NCI-H1105 (cell line): ENCODE measurements at places on chromosomes 16 and 17.

DNA sequence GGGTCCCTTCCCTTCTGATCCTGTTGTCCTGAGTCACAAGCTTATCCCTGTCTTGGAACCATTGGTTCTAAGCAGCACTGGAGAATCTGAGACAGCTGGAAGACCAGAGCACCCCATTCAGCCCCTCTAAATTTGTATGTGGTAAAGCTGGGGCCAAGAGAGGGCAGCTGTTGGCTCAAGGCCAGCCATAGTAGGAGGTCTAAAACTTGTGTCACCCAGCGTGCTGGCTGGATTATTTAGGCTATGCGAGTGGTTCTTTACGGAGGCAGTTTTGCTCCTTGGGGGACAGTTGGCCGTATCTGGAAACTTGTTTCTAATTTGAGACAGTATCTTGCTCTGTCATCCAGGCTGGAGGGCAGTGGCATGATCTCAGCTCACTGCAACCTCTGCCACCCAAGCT is 69.6 kb upstream of the GSE1 start:
- DNase-seq: no peak

GRCh38 chr17:74633326-74633725 is 9.8 kb upstream of the CD300E start:
- no peak for DNase-seq

DNA sequence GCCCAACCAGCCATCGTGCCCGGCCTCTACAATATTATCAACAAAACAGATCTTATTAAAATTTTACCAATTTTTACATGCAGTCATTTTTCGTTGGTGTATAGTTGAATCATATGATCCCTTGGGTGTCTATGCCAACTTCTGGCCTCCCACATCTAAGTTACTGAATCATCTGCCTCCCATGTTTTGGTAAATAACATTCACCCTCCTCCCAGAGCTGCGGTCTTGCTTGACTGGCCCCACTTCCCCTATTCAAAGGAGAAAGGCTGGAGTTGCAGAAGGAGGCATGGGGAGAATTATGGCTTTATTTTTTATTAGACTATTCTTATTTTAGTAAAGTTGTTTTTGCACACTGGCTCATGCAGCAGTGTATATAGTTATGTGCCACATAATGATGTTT is 18.5 kb upstream of the CCL23 start:
- DNase-seq: no peak

DNA sequence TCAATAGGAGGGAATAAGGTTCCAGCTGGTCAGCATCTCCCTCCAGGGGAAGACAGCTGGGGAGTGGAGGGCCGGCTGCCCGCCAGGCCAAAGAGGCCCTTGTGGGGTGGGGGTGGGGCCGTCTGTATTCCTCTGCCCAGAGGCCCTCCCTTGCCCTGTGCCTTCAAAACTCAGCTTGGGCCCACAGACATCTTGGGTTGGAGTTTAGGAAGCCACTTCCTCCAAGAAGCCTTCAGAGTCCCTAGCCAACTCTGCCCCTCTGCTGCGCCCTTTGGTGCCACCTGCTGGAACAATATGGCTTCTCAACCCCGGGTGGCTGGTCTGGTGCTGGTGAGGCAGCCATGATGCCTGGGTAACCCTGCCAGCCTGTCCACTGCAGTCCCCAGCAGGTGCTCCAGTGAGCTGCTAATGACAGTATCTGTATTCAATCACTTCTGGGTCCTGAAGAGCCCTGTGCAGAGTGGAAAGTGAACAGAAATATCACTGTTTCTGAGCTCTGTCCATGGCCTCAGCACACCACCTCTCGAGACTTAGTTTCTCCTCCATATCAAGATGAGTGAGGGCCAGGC is 16.7 kb downstream of the HSD11B2 start:
- no peak for DNase-seq

- no peak for DNase-seq
Observed at GRCh38 chr16:56505181-56505580, 14.6 kb downstream of the BBS2 start.

DNA sequence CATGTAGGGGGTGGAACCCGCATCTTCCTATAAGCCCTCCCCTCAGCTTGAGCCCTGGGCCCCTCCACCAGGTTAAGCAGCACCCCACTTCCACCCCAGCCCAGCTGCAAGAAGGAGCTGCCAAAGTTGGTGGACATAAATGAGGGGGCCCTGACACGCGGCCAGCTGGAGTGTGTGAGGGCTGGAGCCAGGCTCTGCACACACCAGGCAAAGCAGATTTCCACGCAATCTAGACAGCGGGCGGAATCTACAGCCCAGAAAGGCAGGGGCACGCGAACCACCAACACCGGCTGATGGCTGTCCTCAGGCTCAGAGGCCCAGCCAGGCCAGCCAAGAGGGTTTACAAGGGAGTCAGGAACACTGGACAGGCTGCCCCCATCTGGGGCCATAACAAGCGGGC is 171.2 kb downstream of the ZNF423 start:
- DNase-seq: no peak

DNA sequence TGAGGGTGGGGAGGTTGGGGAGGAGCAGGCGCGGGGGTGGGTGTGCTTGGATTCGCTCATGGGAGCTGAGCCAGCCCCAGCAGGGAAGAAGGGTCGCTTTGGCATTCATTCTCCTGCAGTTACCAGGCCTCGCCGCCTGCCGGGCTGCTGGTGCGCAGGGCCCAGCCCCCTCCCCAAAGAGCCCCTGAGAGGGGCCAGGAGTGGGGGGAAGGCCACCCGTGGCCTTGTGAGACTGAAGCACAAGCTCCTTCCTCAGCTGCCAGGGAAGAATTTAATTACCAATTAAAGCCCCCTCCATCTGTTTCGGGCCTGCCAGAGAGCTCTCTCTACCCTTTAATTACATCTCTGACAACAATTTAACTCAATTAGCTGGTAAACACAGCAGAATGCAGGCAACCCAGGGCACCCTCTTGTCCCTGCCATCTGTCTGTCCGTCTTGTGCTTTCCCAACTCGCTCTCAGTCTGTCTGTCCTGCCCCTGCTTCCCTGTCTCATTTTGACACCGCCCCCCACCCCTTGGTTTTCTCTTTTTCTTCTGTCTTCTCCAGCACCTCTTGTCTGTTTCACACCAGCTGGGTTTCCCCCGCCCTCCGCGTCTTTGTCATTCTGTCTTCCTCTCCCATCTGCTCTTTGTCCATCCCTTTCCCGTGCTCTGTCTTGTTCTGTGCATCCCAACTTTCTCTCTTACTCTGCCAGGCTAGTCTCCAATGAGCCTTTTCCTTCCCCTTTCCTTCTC is 32.7 kb downstream of the CDK5RAP3 start:
- DNase-seq: peak; percentile 87

- no peak for DNase-seq
Observed at GRCh38 chr16:10138881-10139280, 43.3 kb downstream of the GRIN2A start.

DNA sequence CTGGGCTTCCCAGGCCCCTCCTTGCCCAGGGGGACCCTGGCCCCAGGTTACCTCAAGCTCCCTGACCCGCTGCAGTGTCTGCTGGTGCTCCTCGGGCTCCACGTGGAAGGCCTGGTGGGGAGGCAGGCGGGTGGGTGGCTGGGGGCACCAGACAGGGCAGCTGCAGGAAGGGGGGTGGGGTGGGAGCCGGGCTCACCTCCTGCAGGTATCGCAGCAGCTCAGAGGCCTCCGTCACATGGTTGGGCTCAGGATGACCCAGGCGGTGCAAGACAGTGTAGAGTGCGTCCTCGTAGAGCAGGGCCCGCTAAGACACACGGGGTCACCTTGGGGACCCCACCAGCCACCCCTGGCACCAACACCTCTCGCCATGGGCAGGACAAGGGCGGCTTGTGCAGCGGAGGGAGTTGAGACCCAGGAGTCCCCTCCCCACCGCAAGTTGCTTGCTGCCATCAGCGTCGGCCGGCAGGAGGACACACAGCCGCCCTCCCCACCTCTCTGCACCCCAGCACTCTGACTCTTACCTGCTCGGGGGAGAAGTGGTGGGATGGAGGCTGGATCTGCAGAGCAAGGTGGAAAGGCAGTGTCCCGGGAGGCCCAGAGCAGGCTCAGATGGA is 1.1 kb downstream of the UNC13D start:
- no peak for DNase-seq

GRCh38 chr17:38890410-38890746 is 20.5 kb downstream of the LASP1 start:
- no peak for DNase-seq

- DNase-seq: no peak
Observed at GRCh38 chr17:70215656-70216055, 46.3 kb downstream of the KCNJ2 start.

DNA sequence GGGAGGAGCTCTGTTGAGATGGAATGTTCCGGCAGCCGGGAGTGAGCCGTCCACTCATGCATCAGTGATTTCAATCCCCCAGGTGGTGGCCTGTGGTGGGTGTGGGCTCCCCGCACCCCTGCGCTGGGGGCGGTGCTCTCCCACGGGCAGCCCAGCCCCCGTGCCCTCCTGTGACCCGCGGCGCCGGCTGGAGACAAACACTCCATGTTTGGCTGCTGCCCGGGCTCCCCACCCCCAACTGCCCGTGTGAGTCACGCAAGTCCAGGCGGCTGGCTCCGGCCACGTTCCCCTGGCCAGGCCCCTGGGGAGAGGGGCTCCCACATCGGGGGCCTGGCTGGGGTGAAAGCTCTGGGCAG is 29.4 kb downstream of the CACNA1H start:
- no peak for DNase-seq

DNA sequence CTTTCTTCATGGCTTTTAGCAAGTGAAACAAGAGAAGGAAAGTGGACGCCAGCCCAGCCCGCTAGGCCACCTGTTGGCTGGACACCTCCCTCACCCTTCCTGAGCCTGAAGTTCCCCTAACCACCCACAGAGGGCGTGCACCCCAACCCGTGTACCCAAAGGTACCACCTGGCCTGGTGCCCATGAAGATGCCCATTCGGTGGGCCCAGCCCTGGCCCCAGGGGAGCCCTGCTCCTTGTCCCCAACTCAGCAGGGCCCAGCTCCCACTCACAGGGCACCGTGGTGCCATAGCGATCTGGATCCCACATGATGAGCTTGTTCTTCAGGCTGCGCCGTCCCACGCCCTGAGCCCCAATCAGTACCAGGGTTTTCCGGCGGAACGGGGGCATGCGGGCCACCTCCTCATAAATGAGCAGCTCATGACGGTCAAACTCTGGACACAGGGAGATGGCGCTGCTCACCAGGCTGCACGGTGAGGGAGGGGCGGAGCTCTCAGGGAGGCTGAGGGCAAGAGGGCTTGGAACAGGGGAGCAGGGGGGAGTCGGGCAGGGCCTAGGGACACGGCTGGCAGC is 26.8 kb downstream of the MPP2 start:
- DNase-seq: no peak
